Testis (tissue), 5 donors: ENCODE measurements at places on chromosomes 1 and 21. TPM values are rescaled to one million over a fixed set of nuclear protein-coding genes. Genes with fewer than 3 reads are reported as not detected.
A peak's percentile ranks its signal among the peaks of the same experiment; 100 is the strongest.

- no peak for DNase-seq
Observed at GRCh38 chr1:119276558-119276957, 92.0 kb upstream of the HAO2 start.

GRCh38 chr1:79040424-79041082, 34.0 kb upstream of the ADGRL4 start:
- DNase-seq = no peak

The ATXN7L2 gene
- 55.2 TPM for total RNA-seq

- no peak for DNase-seq
Observed at GRCh38 chr21:35727830-35728229, 332.5 kb downstream of the SETD4 start.

DNA sequence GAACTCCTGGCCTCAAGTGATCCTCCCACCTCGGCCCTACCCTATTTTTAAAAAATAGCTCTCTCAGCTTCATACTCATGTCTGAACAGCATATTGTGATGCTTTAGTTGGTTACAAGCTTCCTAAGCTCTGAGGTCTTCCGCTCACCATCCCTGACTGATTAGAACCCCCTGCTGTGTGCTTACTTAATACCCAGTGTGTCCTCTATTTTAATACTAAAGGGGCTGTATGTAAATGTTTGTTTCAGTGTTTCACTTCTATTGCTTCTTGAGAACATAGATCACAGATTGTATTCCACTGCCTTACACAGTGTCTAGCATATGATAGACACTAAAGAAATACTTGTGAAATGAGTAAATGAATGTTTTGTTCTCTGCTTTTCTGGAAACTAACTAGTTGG, 29.8 kb downstream of the ZYG11B start:
- no peak for DNase-seq

DNA sequence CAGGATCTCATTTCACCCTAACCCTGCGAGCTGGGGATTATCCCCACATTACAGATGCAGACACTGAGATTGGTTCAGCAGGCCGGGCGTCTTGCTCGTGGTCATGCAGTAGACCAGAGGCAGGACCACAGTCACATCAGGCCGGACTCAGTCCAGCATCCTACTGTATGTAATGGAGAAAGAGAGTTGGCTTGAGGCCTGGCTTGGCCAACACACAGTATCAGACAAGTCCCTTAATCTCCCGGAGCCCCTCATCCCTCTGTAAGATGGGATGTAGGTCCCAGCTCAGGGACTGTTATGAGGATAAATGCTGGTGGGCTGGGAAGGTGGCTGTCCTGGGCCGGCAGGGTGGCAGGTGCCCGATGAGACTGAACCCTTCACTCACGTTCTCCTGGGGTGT, 66.1 kb upstream of the ACTL8 start:
- no peak for DNase-seq

- DNase-seq = no peak
Observed at GRCh38 chr1:53362270-53362669, 34.4 kb upstream of the LRP8 start.

The MYBPH gene
- 0.16 TPM for total RNA-seq

GRCh38 chr1:100188617-100189016, 10.6 kb upstream of the LRRC39 start:
- peak; percentile 30 for DNase-seq

GRCh38 chr1:22196641-22197040, 53.7 kb upstream of the WNT4 start:
- DNase-seq = no peak

DNA sequence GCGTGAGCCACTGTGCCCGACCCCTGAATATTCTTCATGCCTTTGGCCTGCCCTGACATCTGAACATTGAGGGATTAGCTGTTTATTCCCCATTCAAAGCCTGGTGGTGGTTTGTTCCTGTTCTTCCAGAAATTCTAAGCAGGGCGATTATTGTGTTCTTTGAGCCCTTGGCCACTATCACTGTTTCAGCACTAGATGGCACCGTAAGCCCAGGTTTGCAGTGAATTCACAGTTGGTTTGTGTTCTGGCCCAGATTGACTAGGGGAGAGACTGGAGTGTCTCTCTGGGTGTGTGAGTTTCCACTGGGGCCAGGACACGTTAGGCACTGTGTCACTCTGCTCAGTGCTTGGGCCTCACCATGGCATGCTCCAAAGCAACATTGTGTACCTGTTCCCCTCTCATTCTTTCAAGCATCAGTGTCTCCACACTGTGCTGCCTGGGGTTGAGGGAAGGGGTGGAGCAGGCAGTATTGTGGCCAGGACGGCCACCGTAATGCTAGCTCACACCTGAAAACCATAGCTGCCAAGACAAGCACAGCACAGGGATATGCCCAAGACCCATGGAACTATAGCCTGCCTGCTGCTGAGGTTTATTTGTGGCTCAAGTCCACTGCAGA, 52.7 kb downstream of the PKN2 start:
- DNase-seq = no peak

The LINGO4 gene
- 3.1 TPM for total RNA-seq

GRCh38 chr1:181077576-181078242, 10.8 kb upstream of the IER5 start:
- no peak for DNase-seq

GRCh38 chr21:41121785-41122415, 46.1 kb upstream of the BACE2 start:
- DNase-seq = peak; percentile 96

DNA sequence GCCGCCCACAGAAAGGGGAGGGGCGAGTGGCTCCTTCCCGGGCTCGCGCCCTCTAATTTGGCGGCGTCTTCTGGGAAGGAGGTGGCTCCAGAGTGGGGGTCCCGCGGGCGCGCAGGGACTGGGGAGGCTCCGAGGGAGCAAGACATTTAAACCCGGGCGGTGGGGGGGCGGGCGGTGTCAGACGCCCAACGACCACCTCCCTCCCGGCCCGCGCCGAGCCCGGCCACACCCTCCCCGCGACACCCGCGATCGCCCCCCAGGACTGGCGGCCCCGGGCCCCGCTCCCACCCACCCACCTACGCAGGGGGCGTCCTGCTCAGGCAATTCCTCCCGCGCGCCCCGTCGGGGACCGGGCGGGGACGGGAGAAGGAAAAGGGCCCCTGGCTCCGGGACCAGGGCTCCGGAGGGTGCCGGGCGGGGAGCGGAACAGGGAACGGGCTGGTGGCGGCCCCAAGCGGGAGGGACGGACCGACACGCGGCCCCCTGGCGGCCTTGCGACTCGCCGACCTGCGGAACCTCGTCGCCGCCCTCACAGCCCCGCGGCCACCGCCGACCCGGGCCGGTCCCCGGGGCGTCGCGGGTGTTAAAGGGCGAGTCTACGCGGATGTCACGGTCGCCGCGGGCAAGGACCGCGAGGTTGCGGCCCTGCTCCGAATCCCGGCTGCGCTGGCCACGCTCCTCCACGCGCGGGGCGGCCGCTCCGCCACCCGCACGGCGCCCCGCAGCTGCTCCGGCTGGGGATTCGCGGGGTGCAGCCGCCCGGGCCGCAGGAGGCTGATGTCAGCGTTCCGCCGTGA, 94.0 kb upstream of the FMN2 start:
- DNase-seq = no peak

DNA sequence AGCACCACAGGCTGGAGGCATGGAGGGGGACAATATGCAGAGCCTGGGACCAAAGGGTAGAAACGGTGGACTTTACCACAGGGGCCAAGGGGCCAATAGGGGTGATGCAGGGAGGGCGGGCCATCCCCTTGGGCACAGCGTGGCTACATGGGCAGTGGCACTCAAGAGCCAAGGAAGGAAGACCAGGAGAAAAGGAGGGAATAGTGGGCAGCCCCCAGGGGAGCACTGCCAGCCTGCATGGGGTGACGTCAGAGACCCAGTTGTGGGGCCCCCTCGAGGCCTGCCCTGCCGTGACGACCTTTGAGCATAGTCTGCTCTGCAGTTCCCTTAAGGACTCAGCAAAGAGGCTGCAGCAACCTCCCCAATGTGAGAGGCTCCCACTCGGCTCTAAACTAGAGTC, 95.5 kb upstream of the TMPRSS2 start:
- DNase-seq = no peak

The TRAF3IP3 gene
- 0.63 TPM for total RNA-seq

DNA sequence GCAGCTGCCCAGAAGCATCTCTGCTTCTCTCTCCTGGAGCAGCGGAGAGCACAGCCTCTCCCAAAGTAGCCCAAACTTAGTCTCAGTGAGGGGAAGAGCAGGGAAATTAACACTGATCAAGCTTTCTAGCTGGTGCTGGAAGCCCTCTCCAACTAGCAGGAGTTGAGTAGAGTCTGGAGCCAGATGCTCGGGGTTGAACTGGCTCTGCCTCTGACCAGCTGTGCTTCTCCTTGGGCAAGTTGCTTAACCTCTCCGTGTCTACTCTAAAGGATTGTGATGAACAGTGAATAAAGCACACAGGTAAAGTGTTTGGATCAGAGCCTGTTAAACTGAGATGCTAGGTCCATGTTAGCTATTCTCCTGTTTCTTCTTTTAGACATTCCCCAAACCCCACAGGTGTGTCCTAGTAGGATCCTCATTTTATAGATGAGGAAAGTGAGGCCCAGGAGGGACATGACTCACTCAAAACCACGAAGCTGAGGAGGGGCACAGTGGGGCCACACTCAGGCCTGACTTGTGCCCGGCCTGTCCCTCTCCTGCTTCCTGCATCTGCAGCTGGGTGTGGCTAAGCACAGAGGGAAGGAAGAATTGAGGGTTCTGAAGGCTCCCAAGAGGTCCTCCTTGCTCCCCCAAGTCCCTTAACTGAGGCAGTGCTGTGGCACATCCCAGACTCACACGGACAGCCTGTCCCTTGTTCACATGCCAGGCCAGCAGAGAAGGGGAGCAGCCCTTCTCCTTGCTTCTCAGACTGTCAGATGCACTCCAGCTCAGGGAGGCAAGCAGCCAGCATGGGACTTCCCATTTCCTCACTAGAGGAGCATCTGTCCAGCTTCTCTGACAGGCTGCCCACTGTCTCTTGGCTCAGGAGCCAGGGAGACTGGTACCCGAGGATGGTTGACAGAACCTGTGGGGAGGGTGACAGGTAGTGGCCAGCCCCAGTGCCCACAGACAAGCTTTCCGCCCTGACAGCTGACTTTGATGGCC, 152.0 kb upstream of the IGSF21 start:
- no peak for DNase-seq

The CHIT1 gene
- 0.62 TPM for total RNA-seq

- peak; percentile 67 for DNase-seq
Observed at GRCh38 chr1:18581420-18581880, 49.2 kb upstream of the PAX7 start.

The PLA2G5 gene
- 19.8 TPM for total RNA-seq

The GFI1 gene
- total RNA-seq = 3.1 TPM

The MARK1 gene
- total RNA-seq = 31.2 TPM
